Right kidney (tissue), 9 donors: ENCODE measurements at places on chromosomes 6 and 20.

GRCh38 chr6:139164001-139164400 is 29.1 kb downstream of the HECA start:
- no peak for DNase-seq

DNA sequence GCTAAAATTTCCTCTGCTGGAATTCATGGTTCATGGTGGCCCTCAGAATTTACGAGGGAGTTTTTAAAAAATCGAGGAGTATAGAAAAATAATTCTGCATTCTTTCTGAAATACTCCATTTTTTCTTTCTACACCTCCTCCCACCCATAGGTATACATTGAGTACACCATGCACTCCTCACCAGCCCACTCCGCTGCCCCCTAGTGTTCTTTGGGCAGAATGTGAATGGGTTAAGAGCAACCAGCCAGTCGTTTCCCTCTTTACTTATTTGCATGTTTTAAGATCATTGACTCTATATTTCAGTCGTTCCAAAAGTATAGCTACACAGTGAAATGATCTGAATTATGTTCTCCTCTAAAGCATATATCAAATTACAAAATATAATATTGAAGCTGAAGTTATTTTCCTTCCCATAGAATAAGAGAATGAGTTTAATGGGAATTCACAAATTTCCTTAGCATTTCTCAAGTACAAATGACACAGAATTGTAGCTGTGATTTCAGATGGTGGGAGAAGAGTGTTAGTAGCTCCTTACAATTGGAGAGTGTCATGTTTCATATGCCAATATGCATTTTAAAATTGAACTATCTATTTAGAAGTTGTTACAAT is 977.7 kb upstream of the SLC35B3 start:
- DNase-seq = no peak

- no peak for DNase-seq
Measured at GRCh38 chr20:13468166-13468565, 170.6 kb downstream of the TASP1 start.

- DNase-seq = peak; percentile 53
Measured at GRCh38 chr20:4161401-4162251, 146.3 kb upstream of the RNF24 start.

DNA sequence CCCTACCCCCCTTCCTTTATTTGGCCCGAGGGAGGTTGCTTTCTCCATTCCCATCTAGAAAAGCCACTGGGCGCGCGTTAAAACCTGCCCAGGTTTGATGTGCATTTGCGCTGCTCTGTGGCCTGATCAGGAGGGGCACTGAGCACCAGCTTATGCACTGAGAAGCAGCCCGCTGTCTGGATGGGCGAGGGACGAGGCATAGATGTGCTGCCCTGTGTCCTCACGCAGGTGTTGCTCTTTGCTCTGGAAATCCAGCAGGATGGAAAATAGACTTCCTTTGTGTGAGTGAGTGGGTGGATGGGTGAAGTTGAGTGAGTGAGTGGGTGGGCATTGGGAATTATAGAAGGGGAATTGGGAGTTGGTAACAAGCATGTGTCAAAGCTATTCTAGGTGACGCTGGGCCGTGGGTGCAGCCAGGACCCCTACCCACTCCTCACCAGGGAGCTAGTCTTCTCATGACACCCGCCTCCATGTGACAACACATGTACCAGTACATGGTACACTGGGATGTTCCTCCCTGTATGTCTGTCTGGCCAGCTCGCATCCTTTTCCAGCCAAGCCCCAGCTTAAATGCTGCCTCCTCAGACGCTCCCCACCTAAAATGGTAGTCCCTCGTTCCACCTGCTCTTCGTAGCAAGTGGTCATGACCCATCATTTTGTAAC is 162.6 kb downstream of the DTNBP1 start:
- DNase-seq = no peak

DNA sequence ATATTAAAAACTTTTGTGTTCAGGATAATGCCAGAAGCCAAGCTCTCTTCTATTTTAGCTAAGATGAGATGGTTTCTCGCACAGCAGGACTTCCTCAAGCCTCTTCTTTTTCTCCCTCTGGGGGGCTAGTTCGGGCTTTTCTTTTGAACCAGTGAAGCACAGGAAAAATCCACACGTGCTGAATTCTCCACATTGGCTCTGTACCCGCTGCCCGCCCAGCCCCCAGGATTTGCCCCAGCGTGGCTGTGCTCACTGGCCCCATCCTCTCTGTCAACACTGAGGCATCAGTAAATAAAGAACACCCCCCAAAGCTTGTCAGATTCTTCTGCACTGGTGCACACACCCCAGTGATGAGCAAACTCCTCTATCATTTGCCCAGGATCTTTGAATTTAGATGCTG is 232.8 kb downstream of the ZNF217 start:
- no peak for DNase-seq

DNA sequence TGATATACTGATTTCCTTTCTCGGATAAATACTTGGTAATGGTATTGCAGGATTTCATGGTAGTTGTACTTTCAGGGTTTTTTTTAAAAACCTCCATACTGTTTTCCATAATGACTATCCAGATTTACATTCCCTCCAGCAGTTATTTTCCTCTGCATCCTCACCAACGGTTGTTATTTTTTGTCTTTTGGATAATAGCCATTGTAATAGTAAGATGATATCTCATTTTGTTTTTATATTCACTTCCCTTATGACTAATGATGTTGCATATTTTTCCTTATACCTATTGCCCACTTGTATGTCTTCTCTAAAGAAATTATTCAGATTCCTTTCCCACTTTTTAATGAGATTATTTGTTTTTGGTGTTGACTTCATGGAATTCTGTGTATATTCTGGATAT is 231.0 kb downstream of the MEI4 start:
- DNase-seq = no peak

DNA sequence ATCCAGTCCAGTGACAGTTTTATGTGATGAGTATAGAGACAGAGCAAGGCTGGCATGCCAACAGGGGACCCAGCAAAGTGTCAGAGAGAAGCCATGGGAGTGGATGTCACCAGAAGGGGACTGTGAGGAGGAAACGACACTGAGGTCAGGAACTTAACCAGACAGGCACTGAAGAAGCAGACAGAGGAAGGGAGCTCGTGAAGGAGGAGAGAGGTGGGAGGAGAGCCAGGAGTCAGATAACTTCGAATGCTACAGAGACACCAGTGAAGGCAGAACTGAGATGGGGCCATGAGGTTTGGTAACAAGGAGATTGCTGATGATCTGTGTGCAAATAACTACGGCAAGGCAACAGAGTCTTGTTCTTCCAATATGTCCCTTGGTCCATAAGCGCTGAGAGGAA is 211.1 kb upstream of the FOXA2 start:
- no peak for DNase-seq

GRCh38 chr20:44187054-44187771 is at the start of gene JPH2:
Gene JPH2 (minus strand): TSS chr20:44187188. CDS start chr20:44186705, 483 bp downstream.
- peak; percentile 67 for DNase-seq

GRCh38 chr6:163708466-163708865 is 293.9 kb downstream of the QKI start:
- no peak for DNase-seq

DNA sequence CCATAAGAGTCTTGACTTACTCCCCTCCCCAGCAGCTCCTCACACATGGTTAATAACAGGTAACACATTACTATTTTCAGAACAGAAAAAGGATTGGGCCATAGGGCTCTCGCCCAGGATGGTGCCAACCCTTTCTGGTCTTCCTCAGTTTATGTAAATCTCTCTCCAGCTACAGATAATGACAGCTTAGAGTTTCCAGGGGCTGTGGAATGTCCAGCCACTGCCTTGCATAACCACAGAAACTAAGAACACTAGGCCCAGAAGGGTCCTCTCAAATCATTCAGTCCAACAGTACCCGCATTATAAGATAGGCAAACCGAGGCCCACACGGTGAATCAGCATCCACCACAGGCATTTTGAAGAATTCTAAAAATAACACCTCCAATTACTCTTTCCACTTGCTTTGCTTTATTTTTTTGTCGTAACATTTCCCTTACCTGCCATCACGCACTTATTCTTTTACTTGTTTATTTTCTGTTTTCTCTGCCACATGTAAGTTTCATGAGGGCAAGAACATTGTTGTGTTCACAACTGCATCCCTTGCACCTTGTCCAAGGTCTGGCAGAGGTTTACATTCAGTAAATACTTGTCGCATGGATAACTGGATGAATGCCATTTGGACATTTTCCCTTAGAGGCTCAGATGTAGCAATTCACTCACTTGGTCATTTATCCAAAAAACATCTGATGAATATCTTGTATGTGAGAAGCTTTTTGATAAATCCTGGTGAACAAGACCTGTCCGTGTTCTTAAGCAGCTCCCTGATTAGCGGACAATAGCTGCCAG is 6.4 kb upstream of the SDC4 start:
- no peak for DNase-seq

- DNase-seq = no peak
Measured at GRCh38 chr6:73375216-73375615, 5.5 kb upstream of the OOEP start.

DNA sequence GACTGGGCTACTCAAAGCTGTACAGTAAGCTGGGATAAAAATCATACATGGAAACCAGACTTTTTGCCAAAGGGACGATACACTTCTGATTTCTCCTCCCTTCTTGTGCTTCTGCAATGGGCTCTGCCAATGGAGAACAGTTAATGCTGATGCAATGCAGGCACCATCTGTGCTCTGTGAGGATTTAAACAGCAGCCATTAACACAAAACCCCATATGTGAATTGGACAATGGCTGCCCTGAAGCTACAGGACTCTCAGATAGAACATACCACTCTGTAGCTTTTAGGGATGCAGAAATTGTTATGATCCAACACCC is 71.9 kb downstream of the GJA10 start:
- no peak for DNase-seq

DNA sequence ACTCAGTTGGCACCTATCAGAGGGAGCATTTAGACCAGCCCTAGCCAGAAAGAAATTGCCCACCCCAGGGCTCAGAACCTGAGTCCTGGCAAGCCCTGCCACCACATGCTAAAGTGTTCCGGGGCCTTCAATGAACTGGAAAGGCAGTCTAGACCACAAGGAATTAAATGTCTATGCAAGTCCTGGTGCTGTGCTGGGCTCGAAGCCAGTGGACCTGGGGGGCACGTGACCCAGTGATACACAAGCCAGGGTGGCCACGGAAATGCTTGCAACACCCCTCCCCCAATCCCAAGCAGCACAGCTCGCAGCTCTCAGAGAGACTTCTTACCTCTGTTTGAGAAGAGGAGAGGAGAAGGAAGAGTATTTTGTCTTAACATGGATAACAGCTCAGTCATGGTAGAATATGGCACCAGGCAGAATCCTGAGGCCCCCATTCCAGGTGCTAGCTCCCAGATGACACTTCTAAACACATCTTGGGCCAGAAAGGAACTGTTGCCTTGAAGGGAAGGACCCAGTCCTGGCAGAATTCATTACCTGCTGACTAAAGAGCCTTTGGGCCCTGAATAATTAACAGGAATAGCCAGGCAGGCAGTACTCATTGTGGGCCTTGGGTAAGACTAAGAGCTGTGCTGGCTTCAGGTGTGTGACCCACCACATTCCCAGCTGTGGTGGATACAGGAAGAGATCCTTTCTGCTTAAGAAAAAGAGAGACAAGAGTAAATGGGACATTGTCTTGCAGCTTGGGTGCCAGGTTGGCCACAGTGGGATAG is 111.3 kb downstream of the BTBD9 start:
- DNase-seq = no peak

- no peak for DNase-seq
Measured at GRCh38 chr6:70059039-70059719, 192.8 kb downstream of the COL19A1 start.

DNA sequence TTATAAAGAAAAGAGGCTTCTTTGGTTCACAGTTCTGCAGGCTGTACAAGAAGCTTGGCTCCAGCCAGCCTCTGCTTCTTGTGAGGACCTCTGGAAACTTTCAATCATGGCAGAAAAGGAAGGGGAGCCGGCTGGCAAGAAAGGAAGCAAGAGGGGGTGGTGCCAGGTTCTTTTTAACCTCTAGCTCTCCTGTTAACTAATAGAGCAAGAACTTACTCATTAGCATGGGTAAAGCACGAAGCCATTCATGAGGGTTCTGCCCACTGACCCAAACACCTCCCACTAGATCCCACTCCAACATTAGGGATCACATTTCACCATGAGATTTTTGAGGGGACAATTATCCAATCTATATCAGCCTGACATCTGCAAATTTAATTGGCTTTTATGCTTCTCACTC is 347.1 kb downstream of the GRIK2 start:
- no peak for DNase-seq

- no peak for DNase-seq
Measured at GRCh38 chr6:4568138-4568537, 208.1 kb upstream of the CDYL start.

GRCh38 chr6:123509112-123509511 is 127.6 kb downstream of the TRDN start:
- DNase-seq = no peak

DNA sequence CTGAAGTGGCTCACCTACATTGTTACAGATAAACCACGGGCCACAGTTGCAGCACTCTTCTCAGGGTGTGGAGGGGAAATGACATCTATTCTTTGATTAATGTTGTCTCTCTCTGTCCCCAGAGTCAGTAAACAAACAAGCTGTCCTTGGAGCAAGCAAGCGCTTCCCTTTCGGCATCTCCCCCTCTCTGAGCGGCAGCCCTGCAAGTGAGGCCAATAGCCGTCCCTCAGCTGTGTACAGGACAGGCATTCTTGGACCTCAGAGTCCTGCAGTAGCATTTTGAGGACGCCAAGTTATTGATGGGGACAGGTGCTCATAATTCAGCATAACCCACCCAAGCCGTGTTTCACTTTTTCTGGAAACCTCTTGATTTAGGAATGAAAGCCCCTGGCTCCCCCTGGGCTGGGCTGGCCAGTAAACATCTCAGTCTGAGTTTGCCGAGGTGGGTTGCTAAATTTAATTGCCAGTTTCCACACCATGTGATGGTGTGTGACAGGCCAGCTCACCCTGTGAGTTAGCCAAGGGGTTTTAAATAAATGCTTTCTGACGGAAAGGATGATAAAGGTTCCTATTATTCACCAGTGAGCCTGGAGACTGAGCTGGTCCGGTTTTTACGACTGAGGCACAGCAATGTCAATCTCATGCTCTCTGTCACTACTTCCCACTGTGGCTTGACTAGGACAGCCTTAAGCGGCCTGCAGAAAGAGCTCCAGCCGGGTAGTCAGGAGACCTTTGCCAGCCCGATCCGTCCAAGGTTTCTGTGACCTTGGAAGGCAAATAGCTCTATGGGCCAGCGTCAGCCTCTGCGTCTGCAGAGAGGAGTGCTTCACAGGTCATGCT is 214.8 kb upstream of the RREB1 start:
- no peak for DNase-seq

- no peak for DNase-seq
Measured at GRCh38 chr6:26367114-26367513, 2.1 kb downstream of the BTN3A2 start.

DNA sequence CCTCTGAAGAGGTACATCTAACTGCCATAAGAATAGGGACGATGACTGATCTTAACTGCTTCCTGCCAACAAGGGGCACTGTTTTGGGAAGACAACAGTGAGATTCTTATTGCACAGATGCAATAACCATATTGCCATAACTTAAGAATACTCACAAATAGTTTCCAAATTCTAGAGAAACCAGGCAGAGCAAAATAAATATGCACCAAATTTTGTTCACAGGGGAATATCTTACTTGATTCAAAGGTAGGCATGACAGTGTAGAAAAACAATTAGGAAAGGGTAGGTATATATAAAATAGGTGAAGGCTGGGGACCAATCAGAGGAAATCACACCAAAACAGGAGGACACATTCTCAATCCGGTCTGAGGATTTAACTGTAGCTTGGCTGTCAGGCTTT is 49.9 kb upstream of the CST7 start:
- DNase-seq = no peak

GRCh38 chr6:133301835-133302234 is 60.7 kb downstream of the EYA4 start:
- DNase-seq = no peak

- DNase-seq = no peak
Measured at GRCh38 chr20:46695892-46696291, 6.6 kb upstream of the TP53RK start.

- no peak for DNase-seq
Measured at GRCh38 chr6:30591008-30591407, 19.8 kb downstream of the ABCF1 start.
